ENCODE measurements at places on chromosomes 16 and 17.

GRCh38 chr16:66294507-66294906, 72.0 kb upstream of the CDH5 start:
- no peak for DNase-seq

- no peak for DNase-seq
These were observed 12.6 kb downstream of the ZBTB4 start for GRCh38 chr17:7466639-7467341.

DNA sequence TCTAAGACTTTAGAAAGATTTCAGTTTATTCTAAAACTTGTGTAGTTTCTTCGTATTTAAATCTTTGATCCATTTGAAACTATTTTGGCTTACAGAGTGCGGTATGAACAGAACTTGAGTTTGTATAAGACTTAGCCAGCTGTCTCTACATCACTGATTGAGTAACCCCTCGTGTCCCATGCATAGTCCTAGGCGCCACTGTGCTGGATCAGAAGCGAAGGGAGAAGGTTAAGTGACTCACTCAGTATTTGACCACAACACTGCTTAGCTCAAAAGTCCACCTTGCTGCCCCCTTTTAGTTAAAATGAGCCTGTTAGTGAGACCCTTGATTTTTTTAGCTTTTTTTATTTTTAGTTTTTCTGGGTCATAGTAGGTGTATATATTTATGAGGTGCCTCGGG, 28.4 kb downstream of the CD300LB start:
- DNase-seq, result no peak

DNA sequence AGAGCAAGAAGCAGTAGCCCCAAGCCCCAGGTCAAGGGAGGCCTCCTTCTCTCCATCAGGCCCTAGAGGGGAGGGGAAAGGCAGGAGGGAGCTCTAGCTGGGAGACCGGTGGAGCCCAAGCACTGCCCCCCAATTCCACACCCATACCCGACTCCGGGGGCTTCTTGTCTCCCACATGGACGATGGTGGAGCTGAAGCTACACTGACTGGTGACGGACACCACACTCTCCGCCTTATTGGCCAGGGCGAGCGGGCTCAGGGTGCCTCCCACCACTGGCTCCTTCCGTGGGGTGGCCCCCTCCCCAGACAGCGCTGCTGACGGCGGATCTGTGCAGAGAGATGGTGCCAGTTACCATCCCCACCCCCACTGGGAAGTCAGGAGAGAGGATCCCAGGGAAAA, 6.4 kb downstream of the PER1 start:
- no peak for DNase-seq

DNA sequence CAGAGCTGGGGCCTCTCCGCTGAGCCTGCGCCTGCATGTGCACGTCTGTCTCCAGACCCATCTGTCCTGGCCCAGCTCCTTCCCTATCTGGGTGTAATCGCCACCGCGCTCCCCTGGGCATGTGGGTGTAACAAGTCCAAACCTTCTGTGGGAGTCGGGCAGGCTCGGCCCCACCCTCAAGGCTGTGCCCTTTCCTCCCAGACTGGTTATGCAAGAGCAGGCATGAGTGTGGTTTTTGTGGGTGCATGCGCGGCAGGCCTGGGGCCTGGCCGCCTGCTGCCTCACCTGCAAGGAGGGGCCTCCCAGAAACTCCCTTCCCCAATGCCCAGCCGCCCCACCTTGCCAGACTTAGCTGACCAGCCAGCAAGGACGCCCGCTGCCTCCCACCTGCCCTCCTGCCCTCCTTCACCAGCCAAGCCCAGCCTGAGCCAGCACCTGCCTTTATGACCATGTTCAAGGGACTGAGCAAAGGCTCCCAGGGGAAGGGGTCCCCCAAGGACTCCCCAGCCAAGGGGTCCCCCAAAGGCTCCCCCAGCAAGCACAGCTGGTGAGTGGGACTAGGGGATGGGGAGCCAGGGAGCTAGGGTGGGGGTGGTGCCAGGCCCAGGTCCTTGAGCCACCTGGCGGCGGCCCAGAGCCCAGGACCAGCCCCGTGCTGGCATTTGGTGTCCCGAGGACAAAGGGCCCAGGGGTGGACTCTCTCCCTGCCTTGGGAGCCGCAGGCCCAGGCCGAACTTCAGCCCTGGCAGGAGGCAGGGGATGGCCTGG, at the start of gene EVPLL:
Gene EVPLL, plus strand, starts transcription at position 342 of the 768 bp plus-strand sequence. CDS start 3,160 bp downstream, outside the sequence.
- no peak for DNase-seq

DNA sequence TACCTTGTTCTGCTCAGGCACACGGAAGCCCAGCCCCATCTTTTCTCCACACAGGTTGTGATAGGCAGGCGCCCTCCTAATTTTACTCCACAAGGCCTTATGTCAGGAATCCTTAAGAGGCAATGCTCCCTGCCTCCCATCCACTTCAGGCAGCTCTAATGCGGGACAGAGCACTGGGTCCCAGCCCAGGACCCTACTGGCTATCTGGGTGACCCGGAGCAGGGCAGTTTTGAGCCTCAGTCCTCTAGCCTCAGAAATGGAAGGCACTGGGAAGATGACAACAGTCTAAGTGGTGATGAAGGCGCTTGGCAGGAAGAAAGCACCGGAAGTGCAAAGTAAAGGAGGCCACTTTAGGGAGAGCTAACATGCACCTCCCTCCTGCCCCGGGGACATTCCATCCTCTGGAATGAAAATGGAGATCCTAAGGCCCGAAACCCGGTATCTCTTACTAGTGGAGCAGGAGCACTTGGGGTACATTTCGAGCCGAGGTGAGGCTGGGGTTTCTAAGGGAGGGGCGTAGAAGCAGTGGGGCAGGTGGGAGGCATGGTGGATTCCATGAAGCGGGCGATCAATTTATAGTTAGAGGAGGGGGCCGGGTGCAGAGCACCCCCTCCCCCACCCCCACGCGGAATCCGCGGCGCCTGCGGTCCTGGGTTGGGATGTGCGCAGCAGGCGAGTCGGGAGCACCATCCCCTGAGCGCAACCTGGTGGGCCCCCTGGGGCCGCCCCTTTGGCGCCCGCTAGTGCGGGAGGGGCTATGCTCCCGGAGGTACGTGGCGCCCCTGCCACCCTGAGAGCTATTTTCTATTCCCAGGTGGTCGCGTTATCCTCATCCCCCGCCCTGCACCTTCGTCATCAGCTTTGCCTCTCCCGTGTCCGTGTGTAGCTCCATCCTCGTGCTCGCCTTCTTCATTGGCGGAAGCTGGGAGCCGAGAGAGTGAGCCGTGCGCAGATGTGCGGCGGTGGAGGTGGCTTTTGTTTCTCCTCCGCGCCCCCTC, 4.9 kb downstream of the MT1F start:
- no peak for DNase-seq

DNA sequence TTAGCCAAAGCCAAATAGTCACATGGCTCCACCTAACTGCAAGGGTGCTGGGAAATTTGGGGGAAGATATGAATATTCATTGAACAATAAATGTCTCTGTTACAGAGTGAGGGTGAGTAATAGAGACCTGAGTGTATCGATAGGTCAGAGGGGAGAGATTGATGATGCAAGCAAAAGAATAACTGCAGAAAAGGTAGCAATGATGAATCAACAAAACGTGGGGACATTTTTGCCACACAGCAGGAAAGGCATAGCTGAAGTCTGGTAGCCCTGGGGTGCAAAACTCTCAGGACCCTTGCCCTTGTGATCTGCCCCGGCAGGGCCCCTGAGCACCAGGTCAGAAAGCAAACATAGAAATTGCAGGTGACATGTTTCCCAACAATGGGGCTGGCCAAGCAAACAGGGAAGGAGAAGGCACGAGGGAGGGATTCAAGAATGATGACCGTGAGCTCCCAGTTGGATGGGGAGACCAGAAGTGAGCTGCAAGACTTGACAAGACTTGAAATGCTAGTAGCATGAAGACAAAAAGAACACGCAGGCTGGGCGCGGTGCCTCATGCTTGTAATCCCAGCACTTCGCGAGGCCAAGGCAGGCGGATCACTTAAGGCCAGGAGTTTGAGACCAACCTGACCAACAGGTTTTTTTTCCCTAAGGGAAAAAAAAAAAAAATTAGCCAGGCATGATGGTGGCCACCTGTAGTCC, 12.7 kb upstream of the HERPUD1 start:
- DNase-seq, result no peak

DNA sequence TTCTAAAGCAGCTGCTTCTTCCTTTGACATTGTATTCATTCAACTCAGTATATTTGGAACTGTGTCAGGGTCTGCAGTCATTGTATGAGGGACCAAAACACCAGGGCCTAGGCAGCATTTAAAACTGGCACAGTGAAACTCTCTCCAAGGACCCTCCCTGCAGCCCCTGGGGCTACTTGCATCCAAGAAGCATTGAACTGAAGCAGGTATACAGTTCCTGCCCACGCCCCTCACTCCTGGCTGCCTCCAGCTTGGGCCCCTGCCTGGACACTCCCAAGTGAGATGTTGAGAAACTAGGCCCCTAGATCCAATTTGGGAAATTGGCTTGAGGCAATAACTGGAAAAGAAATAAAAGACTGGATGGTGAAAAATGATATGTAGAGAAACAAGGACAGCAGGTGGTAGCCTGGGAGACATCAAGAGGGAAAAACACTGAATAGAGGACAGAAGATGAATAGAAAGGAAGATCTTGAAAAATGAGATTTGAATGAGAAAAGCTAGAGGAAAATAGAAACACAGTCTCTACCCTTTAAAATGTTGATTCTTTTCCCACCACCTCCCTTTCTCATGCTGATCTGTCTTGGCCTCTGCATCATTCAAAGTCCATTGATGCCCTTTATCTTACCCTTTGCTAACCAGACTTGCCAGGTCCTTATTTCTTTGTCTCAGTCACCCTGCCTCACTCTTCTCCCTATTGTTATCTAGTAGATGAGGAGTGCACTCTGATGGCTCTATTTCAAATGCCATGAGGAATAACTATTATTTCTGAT, 368.8 kb upstream of the CDH8 start:
- DNase-seq, result no peak

GRCh38 chr17:19619705-19620325, 28.7 kb upstream of the ALDH3A2 start:
- DNase-seq, result no peak

- no peak for DNase-seq
These were observed 171.4 kb downstream of the ANKFN1 start for GRCh38 chr17:56324676-56325075.

DNA sequence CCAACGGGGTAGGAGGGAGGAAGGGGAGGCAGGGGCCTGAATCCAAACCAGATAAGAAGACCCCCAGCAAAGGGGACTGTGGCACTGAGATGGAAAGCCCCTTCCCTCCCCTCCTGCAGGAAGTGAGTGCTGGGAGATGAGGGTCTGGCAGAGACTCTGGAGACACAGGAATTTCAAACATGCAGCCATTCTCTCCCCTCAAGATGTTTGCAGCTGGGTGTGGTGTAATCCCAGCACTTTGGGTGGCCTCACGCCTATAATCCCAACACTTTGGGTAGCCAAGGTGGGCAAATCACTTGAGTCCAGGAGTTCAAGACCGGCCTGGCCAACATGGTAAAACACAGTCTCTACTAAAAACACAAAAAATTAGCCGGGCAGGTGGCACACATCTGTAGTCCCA, 33.9 kb upstream of the FAAP100 start:
- no peak for DNase-seq

GRCh38 chr16:68342620-68343019, 31.8 kb downstream of the PRMT7 start:
- no peak for DNase-seq

GRCh38 chr17:55961386-55961785, 191.9 kb upstream of the ANKFN1 start:
- DNase-seq, result no peak

DNA sequence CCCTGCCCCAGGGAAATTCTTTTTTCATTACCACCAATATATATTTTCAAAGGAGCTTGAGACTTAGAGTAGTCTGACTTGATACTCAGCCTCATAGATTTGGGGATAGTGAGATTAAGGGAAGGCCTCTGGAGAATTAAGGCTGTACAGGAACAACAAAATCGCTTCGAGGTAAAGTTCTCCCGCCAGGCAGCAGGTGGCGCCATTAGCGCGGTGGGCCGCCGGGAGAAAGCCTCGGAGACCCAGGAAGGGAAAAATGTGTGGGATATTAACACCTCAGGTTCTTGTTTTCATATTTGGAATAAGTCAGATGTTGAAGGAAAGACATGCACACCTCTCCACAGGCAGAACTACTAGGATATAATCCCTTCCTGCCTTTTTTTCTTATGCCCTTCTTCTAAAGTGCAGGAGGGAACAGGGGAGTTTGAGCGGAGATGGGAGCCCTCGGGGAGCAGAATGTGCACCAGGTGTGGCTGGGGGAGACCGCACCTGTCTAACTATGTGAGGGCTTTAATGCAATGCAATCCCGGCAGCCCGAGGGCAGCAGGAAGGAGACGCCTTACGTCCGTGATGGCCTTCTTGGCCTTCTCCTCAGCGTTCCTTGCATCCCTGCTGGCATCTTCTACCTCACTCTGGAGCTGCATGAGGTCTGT, 25.9 kb downstream of the MYH3 start:
- no peak for DNase-seq

DNA sequence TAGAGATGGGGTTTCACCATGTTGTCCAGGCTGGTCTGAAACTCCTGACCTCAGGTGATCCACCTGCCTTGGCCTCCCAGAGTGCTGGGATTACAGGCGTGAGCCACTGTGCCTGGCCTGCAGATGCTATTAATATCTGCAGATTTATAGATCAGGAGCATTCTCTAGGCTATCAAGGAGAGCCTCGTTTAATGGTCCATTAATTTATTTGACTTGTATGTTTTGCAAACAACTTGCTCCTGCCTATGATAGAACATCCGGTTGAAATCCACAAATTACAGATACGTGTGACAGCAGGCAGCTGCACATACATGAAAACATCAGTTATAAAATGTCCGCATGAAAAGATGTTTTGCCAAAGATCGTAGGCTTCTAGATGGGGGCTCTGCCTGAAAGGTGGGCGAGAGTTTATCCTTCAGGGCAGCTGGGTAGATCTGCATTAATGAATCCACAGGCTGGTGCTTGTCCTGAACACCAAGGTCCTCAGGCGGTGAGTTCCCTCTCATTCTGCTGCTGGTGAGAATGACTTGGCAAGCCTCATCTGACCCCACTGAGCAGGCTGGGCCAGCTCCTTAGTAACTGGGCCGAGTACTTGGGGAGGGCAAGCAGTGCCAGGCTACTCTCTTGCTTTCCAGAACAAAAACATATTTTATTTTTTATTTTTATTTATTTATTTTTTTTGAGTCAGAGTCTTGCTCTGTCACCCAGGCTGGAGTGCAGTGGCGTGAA, 37.1 kb upstream of the MGAT5B start:
- DNase-seq, result no peak

DNA sequence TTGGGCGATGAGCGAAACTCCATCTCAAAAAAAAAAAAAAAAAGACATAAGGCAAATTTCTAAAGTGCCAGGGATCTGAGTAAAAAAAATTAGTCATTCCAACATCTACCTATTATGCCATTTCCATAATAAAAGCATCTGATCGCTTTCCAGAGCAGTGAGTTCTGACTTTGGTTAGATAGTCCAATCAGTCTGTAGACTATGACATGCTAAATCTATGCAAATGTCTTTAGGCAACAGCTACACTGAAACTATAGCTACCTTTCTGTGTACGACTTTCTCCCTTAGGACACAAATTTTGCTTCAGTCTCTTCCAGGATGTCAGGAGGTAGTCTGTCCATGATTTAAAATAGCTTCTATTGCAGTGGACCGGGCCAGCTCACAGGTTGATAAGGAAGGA, 58.9 kb upstream of the ARHGAP44 start:
- DNase-seq, result no peak

- DNase-seq, result no peak
These were observed 13.6 kb downstream of the KATNB1 start for GRCh38 chr16:57749101-57749692.

- no peak for DNase-seq
These were observed 30.7 kb upstream of the TBX2 start for GRCh38 chr17:61368832-61369450.

Measured in activated gamma-delta T cell treated with Interleukin-2 at 50 U/mL for 16 hours (primary cell).